ENCODE measurements at places on chromosomes 7 and 10.

- DNase-seq, result no peak
Measured at GRCh38 chr10:38038107-38038931, 27.8 kb downstream of the ZNF33A start.

DNA sequence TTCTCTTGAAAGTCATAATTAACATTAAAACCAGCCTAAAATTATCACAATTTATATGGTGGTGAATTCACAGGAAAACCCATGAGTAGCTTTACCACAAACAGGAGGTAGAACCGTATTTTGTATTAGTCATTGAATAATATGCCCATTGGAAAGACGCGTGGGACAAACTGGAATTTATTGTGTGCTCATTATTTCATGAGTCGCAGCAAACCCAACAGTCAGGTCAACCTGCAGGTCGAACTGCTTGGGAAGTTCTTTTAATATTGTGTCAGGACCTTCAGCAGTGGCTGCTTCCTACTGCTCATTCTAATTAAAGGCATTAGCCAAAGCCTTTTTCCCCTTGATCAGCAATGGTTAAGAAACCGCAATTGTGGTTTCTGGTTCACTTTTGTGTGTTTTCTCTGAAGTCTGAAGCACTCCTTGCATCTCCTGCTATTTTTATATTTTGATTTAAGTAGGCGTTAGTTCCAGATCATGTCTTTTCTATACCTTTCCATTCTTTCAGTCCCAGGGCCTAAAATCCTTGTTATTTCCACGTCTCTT lies 100.1 kb downstream of the RAB11FIP2 start:
- no peak for DNase-seq

GRCh38 chr7:108046952-108047506 lies 44.1 kb upstream of the LAMB1 start:
- no peak for DNase-seq

- DNase-seq, result no peak
Measured at GRCh38 chr10:113430634-113431397, 122.0 kb upstream of the HABP2 start.

DNA sequence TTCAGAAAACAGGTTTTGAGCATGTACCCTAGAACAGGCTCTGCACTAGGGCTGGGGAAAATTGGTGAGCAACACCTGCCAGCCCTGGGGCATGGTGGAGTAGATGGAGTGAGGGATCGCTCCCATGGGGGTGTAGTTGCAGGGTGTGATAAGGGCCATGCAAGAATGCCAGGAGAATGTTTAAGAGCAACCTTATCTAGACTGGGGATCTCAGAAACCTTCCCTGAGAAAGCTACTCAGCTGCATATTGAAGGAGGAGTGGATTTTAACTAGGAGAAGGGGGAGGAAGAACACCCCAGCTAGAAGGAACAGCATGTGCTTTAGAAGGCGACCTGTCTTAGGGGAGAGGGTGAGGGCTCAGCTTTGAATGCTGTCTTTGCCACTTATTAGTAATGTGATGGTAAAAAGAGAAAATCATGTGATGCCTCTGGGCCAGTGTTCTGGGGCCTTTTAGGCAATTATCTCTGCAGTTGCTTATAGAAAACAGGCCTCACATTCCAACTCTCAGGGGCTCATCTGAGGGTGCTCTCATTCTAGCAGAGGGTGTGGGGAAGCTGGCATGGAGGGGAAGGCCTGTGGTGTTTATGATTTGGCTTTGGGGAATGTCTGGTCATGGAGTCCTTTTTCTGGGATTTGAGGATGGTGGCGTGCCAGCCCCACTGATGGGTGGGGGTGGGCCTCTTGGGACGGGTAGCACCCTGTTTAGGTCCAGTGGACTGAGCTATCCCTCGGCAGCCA lies 225.4 kb downstream of the BMPER start:
- no peak for DNase-seq

DNA sequence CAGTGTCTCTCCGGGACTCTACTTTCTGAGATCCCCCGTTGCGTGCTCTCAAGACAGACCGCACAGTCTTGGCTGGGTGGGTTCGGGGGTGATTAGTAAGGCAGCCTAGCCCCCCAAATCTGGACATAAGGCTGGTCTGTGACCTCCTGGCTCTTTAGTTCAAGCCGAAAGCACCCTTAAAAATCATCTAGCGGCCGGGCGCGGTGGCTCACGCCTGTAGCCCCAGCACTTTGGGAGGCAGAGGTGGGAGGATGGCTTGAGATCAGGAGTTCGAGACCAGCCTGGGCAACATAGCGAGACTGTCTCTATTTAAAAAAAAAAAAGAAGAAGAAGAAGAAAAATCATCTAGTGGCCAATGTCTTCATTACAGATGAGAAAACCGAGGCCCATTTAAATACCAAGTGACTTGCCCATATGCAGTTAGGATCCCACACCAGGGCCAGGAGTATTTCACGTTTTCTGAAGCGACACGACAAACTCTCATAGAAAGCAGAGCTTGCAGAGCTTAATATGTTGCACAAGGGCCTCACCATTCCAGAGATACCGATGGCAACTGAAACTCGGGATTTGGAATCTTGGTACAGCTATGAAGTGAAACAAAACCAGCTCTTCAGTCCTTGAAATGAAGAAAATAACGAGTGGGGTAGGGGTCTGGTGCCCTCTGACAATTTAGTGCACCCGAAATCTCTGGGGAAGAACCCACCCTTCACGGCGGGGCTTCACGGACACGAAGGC lies 703 bp upstream of the HILPDA start:
- DNase-seq, result no peak

All from stimulated activated CD8-positive, alpha-beta memory T cell treated with anti-CD3 and anti-CD28 coated beads, Interleukin-2, amount 100 ng/mL, for 48 hours (primary cell).